ENCODE measurements at places on chromosomes 6 and 20.

- peak; percentile 57 for DNase-seq
Observed at GRCh38 chr20:57060407-57061050, 205.9 kb downstream of the BMP7 start.

GRCh38 chr6:170127151-170127550, 163.7 kb downstream of the DLL1 start:
- DNase-seq = no peak

DNA sequence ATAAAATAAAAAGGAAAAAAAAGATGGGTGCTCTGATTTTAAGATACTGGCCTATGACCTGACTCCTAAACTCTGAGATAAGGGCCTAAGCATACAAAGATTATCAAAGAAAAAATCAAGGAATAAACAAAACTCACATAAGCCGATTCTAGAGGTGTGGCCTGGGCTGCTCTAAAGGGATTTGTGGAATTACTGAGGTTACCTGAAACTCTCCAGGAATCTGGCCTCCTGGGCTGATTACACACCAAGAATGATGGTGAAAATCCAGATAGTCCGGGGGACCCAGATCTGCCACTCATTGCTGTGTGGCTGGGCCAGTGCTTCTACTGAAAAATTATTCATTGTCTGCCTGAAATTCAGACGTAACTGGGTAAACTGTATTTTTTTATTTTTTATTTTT, 122.7 kb upstream of the RNF24 start:
- DNase-seq = no peak

DNA sequence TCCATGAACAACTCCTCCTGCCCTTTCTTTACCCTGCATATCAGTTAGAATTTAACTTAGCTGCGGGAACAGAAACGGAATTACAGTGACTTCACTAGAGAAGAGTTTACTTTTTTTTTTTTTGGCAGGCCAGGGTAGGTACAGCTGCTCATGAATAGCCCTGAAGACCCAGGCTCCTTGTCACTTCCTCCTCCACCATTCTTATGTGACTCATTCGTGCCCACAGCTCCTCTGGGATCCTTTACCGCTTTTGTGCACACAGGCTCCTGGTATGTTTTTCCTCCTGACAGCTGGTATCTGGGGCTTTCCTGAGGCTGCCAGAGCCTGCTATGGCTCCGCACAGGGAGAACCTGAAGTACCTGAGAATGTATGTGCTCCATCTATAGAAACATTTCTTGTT, 3.9 kb upstream of the KCNS1 start:
- DNase-seq = peak; percentile 94

GRCh38 chr6:28347119-28347518, 2.6 kb upstream of the ZKSCAN3 start:
- DNase-seq = no peak

DNA sequence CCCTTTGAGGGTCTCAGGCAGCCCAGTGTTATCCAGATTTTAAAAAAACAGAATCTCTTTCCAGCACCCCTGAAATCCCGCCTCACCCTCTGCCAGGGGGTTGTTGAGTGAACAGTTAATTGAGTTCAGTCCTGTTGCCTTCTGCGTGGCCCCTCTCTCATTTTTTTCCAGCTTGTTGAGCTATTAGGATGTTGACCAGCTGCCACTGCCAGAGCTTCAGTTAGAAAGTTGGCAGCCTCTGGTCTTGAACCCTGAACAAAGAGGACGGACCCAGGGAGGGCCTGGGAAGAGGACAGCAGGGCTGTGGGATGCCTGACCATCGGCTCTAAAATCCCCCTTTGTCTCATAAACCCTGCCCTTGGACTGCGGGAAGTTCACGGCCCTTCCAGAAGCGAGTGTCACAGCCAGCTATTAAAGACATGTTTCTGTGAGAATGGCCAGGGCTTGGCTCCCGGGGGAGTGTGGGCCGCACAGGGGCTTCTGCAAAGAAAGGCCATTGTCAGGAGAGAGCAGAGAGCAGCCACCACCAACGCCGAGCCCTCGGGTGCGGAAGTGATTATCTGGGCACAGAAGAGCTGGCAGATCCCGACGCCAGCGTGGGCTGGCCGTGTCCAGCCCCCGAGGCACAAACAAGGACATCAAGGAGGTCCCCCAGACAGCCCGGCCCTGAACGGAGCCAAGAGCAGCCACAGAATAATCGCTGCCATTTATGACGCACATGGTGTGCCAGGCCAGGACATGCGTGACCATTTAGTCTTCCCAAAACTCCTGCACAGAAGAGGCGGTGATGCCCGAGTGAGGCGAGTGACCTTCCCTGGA, 189.0 kb downstream of the ANKRD60 start:
- no peak for DNase-seq

- no peak for DNase-seq
Observed at GRCh38 chr20:1926237-1926636, 31.0 kb downstream of the SIRPA start.

DNA sequence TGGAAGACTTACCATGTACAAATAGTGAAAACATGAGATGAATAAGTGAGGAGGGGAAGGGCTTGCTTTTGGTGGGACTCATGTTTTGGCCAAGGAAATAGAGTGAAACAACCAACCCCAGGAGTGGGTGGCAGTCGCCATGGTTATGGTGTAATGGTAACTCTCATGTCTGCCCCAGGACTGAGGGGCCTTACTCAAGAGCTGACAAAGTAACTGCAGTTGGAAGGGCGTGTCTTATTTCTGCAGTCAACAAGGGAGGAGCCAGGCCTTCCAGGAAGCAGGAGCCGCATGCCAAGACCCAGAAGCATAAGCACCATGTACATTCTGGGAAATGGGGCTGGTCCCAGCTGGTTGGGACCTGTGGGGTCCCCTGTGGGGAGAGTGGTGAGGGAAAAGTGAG, 108.5 kb downstream of the UNC5CL start:
- peak; percentile 32 for DNase-seq

- DNase-seq = no peak
Observed at GRCh38 chr6:136188486-136188885, 61.6 kb downstream of the MTFR2 start.

DNA sequence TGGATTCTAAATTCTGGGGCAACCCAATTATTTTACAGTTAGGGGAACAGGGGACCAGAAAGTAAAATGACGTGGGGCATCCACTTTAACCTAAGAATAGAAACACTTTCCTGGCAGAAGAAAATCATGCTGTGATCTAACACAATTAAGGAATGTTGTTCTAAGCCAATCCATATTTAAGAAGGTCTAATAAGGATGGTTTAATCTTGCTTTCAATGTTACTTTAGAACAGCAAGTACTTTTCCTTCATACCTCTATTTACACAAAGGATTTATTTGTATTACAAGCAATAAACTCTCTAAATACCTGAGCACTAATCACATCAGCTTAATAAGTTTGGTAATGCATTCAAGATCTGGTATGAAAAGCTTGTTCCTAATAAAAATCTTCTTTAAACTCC, 32.4 kb downstream of the SLC2A12 start:
- no peak for DNase-seq

GRCh38 chr6:44471271-44471981, 83.9 kb downstream of the CDC5L start:
- DNase-seq = no peak

DNA sequence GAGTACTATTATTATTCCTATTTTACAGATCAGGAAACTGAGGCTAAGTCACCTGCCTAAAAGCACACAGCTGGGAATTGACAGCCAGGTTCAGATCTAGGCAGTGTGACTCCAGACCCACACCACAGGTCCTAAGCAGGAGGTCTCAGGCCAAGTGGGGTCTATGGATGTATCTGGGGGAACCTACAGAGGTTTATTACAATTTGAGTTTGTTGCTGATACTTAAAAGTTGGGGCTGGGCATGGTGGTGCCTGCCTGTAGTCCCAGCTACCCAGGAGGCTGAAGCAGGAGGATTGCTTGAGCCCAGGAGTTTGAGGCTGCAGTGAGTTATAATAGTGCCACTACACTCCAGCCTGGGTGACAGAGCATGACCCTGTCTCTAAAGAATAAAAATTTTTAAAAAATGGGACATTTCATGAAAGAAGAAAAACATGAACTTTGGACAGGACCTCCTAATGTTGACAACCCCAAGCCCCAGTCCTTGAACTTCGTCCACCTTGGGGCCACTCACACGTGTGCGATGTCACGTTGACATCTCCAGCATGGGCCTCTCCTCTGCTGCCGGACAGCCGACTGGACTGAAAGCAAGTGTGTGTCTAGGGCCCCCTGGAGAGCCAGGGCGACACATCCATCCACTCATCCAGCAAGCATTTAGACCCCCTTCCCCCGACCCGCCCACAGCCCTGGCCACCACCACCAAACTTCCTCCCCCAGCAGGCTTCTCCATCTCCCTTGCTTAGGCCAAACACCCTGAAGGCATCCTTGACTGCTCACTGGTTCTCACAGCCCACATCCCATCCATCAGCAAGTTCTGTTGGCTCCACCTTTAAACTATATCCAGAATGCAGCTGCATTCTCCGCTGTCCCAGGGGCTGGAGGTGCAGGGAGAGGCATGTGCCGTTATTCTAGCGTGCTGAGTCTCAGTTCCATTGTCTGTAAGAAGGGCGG, 40.0 kb downstream of the NOL4L start:
- DNase-seq = peak; percentile 84
